IMR-90 (cell line): ENCODE measurements at places on chromosomes 4 and X. TPM values are rescaled to one million over a fixed set of nuclear protein-coding genes. Genes with fewer than 3 reads are reported as not detected.

UCP1 gene
- total RNA-seq, result not detected in 2 replicates

- peak; percentile 57 for DNase-seq
Measured at GRCh38 chrX:71622576-71623450, 4.5 kb upstream of the CXCR3 start.

GRCh38 chr4:129804461-129804981 lies 708.6 kb downstream of the C4orf33 start:
- no peak for DNase-seq

DNA sequence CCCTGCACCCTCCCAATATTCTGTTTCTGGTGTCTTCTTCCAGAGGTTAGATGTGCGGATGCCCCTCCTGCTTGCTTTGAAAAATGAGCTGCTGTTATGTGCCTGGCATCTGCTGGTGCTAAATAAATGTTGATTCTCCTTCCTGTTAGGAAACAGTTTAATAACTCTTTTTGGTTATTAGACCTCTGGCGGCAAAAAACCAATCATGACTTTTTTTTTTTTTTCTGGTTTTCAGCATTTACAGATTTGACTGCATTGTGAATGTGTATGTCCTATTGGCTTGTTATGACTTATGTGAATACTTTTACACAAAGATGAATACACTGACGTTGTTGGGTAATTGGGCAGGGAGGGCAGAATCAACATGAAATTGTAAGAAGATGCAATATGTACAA lies 13.6 kb upstream of the TMEM156 start:
- peak; percentile 21 for DNase-seq

- no peak for DNase-seq
Measured at GRCh38 chrX:41982953-41983352, 59.6 kb upstream of the CASK start.

GRCh38 chrX:108582151-108582550 lies 142.5 kb downstream of the COL4A5 start:
- DNase-seq, result no peak

DUX4 gene
- total RNA-seq, result not detected in 2 replicates

GRCh38 chrX:139889760-139890159 lies 43.1 kb downstream of the ATP11C start:
- DNase-seq, result peak; percentile 31

- DNase-seq, result no peak
Measured at GRCh38 chr4:85780664-85781063, 305.7 kb downstream of the ARHGAP24 start.

CTAG1A gene
- total RNA-seq, result not detected in 2 replicates

DNA sequence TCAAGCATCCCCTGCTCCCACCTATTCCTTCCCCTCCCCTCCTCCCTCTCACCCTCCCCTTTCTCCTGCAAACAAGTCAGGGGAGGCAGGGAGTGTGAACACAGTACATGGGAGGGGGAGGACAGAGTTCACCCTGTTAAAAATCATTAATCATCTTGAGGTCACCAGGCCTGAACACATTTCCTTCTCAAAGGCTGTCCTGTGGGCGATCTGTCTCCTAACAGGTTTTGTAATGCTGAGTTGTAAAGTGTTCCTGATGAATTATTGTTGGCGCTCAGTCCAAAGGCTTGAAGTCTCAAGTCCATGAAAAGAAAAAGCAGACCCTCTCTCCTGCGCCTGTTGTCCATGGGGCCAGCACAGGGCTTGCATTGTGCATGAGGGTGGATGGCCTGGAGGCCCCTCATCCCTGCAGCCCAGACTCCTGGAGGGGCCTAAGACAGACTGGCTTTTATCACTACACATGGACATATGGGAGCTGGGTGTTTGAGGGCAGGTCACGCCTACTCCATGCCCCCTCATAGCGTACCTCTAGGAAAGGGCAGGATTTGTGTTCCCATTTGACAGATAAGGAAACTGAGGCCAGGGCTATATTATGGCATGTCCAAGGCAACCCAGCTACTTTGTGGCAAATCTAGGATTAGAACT lies 189.1 kb downstream of the RAB28 start:
- no peak for DNase-seq

GRCh38 chrX:101362757-101363156 lies 14.2 kb upstream of the TIMM8A start:
- DNase-seq, result no peak

DNA sequence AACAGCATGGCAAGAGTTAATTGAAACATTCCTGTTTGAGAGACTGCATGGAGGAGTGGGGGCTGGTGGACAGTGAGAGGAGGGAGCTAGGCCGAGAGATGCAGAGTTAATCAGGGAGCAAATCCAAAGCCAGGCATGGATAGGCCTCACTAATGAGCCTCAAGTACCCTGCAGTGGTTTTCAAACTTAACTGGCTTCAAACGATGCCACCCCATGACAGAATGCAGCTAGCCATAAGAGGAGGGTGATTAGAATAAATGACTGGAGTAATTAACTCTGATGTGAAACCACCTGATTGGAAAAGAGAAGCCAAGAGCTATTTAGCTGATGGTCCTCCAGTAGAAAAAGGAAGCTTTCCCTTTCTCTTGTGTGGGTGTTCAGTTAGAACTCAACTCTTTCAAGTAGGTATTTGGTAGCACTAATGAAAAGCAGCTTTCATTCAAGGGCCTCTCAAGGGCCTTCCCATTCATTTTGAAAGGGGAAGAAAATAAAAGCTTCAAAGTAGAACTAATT lies 215.4 kb upstream of the MAB21L2 start:
- no peak for DNase-seq

DNA sequence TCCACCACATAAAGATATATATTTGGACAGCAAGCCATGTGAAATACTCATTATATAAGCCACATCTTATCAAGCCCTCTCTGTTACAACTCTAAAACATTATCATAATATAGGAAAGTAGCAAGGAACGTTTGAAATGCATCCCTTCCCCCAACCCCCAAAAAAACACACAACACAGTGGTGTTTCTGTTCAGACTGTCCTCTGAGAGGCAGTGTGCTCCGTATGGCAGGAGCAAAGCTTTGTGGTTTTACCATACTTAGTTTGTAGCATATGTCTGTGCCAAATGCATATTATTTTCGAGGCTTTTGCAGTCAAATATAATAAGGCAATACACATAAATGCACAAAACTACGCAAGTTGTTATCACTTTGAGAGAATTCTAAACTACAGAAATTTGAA lies 194.2 kb downstream of the RAPGEF2 start:
- peak; percentile 28 for DNase-seq

GRCh38 chr4:165208741-165209388 lies 1.5 kb downstream of the KLHL2 start:
- no peak for DNase-seq

ANOS1 gene
- under 0.01 TPM in 2 replicates for total RNA-seq

PPBP gene
- not detected in 2 replicates for total RNA-seq

ETDA gene
- not detected in 2 replicates for total RNA-seq

SOX3 gene
- total RNA-seq, result not detected in 2 replicates

- DNase-seq, result peak; percentile 27
Measured at GRCh38 chr4:155667568-155668511, 1.2 kb downstream of the GUCY1A1 start.

PDGFRA gene
- 157 and 168 TPM in 2 replicates for total RNA-seq

CSN1S1 gene
- not detected in 2 replicates for total RNA-seq

DNA sequence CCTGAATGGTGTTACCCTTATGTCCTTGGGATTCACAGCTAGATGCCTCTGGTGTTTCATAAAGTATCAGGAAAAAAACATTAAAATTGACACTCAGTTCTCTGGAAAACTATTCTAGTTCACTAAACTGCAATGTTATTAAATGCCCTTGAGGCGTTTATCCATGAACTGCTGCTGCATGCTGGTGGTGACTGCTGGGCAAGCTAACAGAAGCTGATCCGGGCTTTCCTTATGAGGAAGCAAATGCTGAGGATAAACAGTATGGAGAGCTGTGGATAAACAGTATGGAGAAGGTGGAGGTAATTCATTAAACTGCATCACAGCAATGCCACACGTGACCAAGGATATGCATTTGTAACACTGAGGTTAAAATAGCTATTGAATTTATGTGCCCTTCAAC lies 227.0 kb downstream of the NR3C2 start:
- no peak for DNase-seq

USP17L10 gene
- not detected in 2 replicates for total RNA-seq

GRCh38 chr4:138611017-138611416 lies 368.9 kb upstream of the SLC7A11 start:
- no peak for DNase-seq

SPANXA2 gene
- not detected in 2 replicates for total RNA-seq

DNA sequence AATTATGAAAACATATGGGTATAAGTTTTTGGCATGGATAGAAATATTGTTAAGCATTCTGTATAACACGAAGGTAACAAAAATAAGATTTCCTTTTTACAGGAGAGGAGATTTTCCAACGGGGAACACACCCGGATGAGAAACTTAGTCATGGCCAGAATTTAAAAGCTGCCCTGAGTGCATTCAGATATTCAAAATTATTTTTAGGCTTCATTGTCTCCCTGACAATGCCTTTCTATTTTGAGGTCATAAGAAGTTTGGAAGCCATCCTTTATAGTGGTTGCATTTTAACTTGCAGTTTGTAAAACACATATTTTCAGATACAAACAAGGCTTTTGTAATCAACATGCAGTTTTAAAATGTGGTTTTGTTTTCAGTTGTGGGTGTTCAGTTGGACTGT lies 357.5 kb upstream of the FAM47C start:
- no peak for DNase-seq

GAGE2A gene
- not detected in 2 replicates for total RNA-seq

TEX13B gene
- not detected in 2 replicates for total RNA-seq

SLC4A4 gene
- total RNA-seq, result 16.8 and 23.9 TPM in 2 replicates

DNA sequence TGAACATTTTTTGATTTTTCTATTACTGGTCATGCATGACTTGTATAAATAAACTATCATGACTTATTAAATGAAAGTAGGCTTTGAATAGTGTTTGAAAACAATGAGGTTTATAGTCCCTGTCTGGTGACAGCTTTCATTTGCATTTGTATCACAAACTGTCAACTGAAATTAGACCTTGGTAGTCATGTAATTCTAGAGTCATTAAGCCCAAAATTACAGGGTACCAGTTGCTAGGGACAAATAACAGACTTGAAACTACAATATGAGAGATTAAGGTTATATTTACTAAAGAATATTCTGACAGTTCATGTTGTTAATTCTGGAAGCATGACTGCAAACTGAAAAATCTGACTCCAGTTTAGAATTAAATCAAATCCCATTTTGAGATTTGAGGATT lies 9.2 kb upstream of the VAMP7 start:
- DNase-seq, result no peak

MAD2L1 gene
- 13.6 and 32.2 TPM in 2 replicates for total RNA-seq

DNA sequence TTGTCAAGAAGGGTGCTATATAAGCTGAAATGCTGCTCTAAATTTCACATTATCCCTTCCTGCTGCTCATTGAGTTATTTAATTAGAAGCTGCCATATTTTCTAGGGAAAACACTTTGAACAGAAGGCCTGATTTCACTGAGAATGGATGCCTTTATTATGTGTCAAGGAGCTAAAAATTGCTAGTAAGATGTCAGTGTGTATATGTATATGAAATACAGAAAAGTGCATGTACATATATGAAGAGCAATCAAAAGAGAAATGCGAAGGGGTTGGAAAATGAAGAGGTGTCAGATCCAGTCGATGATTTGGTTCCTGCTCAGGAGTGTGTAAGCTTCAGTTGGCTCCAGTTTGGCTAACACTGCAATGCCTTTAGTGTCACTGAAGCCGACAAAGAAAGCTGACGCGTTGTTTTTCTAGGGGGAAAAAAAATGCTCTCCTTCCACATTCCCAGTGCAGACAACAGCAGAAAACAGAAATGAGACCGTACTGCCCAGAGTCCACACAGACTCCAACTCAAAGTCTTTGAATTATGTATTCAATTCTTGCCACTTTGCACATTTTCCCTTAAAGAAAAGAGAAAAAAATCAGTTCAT lies 154.2 kb downstream of the NHS start:
- DNase-seq, result no peak

C4orf51 gene
- total RNA-seq, result not detected in 2 replicates

AFM gene
- not detected in 2 replicates for total RNA-seq

DNA sequence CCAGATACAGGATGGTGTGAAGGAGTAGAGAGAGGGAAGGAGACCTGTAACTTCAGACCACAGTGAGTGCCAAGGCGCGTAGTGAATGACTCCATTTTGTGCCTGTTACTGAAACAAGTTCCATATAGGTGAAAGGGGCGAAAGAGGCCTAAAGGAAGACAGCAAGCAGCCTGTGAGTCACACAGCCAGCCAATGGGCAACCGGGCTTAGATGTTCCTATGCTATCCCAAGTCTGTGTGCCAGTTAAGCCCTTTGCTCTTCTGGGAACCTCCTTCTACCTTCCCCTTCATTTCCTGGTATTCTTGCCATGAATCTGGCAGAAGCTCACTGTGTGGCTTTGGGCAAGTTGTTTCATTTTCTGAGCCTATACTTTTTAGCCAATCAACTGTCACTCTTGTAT lies 161.8 kb upstream of the LDB2 start:
- no peak for DNase-seq

DNA sequence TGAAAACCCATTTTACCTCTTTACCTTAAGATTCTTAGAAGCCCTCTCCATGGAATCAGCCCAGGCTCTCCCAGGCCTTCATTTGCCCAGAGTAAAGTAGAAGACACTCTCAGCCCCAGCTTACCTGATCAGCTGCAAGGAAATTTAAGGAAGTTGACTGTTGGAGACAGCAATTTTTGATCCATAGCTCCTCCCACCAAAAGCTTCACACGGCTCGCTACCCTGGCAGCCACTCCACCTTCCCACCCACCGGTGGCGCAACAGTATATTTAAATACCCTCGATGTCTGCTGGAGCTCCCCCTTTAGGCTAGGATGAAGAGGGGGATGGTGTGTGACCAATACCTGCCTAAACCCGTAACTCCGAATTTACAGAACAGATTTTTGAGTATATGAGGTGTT lies 75.4 kb downstream of the MBNL3 start:
- no peak for DNase-seq

DNA sequence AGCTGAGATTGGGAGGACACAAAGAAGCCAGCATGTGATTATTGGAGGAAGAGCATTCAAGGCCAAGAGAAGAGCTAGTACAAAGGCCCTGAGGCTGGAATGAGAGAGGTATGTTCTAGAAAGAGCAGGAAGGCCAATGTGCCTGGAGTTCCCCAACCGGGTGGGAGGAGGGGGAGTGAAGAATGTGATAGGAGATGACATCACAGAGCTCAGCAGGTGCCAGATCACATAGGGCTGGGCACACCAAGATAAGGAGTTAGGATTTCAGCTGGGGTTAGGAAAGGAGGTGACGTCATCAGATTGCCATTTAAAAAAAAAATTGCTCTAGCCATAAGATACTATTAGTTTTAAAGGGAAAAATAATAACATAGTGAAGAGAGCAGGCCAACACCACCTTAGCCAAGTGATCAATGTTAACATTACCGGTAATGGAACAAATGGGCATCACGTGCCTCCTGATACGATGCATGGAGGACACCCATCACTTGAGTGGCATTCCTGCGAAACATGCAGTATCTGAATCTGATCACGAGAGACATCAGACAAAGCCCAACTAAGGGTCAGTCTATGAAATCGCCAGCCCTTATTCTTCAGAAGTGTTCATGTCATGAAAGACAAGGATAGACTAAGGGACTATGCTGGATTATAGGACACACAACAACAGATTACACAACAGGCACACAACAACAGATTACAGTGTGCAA lies 344.3 kb downstream of the BCOR start:
- DNase-seq, result peak; percentile 73

DNA sequence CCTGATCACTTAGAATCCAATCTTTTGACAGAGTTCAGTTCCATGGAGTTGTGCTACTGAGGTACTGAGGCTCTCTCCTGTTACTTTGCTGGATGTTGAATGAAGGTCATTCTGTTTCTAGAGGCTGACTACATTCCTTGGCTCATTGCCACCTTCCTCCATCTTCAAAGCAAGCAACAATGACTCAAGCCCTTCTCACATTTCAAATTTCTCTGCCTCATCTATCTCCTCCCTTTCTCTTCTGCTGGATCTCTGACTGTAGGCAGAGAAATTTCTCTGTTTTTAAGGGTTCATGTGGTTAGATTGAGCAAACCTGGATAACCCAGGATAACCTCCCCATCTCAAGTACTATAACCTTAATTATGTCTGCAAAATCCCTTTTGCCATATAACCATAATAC lies 775.4 kb downstream of the STPG2 start:
- no peak for DNase-seq
